ENCODE measurements at places on chromosomes 11 and 22.

- no peak for DNase-seq
These were observed 26.5 kb downstream of the RPL27A start for GRCh38 chr11:8709002-8709672.

- DNase-seq = no peak
These were observed 19.0 kb downstream of the POLD3 start for GRCh38 chr11:74611369-74611861.

- no peak for DNase-seq
These were observed 12.6 kb upstream of the AHNAK start for GRCh38 chr11:62559204-62559603.

DNA sequence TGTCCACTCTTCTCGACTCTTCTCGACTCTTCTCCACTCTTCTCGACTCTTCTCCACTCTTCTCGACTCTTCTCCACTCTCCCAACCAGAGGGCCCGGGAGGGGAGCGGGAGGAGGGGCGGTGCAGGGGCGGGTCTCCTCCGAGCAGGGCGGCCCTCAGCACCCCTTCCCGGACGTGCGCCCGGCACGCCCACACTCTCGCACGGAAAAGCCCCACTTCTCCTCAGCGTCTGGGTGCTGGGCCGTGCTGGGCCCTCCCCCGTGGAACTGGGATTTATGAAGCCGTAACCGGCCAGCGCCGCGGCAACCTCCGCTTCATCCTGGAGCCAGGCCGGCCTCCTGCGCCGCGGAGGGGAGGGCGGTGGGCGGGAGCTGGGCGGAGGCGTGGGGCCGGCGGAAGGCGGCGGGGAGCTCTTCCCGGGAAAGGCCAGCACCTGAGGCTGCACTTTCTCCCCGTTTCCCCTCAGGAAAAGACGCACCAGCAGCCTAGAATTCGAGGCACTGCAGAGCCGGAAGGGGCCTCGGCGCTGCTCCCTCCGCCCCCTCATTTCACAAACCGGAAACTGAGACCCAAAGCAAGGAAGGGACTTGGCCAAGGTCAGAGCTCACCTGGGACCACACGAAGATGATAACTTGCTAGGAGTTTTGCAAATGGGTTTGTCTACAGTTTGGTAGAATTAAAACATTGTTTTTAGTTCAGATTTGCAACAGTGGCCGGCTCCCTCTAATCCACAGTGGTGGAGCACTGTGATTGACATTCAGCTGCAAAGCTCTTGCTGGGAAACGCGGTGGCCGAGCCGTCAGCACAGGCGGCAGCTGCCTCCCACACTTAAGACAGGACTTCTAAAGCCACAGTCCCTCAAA, 31.6 kb upstream of the JAM3 start:
- DNase-seq = peak; percentile 24

GRCh38 chr11:65412271-65413076, 10.1 kb upstream of the NEAT1 start:
- no peak for DNase-seq

DNA sequence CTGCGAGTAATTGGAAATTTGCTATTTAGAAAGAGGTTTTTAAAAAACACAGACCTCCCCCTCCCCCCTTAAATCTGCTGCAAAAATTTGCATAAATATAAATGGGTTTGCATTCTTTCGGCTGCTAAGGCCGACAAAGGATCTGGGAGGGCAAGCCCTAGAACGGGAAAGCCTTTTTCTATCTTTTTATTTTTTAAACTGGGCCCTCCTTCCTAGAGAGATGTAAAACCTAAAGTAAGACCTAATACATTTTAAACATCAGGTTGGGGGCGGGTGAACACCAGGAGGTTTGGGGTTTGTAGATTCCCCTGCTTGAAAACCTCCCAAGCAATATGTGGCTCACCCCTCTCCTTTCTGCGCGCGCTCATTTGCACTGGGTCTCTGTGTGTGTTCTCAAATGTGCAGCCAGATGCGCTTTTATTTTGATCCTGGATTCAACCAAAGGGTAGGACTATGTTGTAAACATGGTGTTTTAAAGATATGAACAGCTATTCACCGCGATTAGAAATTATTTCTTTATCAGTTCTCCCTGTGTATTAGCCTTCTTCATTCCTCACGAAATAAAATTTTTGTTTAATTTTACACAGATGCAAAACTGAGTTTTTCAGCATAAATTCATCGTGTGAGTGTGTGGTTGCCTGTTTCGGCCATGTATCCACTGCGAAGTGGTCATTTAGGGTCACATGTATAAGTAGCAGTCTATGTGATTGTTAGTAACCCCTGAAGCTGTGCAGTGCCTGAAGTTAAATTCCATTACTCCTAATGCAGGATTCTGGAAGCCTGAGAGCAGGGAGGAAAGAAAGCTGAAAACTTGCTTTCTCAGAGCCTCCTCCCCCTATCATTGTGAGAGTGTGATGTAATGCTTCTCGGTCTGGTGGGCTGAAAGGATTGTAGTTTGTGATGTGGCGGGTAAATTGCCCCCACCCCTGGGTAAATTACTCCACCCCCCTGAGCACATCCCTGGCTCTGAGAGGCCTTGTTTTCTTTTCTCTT, 988 bp downstream of the TNRC6B start:
- DNase-seq = no peak

DNA sequence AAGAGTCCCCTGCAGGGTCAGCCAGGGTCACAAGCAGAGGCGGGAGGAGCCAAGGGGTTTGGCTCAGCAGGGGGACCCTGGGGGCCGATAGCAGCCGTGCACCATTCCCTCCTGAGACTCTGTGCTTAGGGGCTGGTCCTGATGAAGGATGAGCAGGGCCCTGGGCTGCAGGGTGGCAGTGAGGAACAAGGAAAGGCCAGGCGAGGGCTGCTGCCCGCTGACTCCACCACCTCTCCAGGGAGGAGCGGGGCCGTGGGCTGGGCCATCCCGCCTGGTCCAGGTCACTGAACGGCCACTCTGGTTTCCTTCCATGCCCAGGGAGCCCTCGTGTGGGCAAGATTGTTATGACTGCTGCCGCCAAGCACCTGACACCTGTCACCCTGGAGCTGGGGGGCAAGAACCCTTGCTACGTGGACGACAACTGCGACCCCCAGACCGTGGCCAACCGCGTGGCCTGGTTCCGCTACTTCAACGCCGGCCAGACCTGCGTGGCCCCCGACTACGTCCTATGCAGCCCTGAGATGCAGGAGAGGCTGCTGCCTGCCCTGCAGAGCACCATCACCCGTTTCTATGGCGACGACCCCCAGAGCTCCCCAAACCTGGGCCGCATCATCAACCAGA, 9.2 kb upstream of the NDUFS8 start:
- DNase-seq = no peak

- no peak for DNase-seq
These were observed 200.3 kb downstream of the MYO18B start for GRCh38 chr22:25942115-25942855.

- no peak for DNase-seq
These were observed 11.0 kb upstream of the PLAAT2 start for GRCh38 chr11:63573881-63574855.

DNA sequence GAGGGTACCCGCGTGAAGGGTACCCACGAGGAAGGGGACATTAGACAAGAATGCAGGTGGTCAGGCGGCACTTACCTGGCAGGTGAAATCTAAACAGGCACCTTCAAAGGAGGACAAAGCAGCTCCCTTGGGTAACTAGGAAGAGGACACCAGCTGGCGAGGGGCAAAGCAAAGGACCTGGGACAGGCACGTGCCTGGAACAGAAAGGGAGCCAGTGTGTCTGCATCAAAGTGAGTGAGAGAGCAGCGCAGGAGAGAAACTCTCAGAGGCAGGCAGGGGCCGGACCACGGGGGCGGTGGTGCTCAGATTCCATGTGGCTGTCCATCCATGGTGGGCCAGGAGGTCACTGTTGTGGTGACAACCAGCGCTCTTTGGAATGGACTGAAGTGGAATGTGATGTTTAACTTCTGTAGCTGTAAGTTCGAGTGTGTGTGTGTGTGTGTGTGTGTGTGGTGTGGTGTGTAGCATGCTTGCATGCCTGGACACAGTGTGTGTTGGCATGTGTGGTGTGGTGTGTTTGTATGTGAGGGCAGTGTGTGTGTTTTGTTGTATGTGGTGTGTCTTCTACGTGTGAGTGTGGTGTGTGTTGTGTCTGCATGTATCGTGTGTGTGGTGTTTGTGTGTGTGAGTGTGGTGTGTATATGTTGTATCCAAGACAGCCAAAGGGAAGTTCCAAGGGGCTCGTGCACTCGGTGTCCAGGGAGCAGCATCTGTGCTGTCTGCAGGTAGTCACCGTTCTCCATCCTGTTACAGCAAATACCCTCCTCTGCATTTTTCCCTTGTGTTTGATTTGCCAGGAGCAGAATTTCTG, 86.4 kb downstream of the CDKN1C start:
- no peak for DNase-seq

DNA sequence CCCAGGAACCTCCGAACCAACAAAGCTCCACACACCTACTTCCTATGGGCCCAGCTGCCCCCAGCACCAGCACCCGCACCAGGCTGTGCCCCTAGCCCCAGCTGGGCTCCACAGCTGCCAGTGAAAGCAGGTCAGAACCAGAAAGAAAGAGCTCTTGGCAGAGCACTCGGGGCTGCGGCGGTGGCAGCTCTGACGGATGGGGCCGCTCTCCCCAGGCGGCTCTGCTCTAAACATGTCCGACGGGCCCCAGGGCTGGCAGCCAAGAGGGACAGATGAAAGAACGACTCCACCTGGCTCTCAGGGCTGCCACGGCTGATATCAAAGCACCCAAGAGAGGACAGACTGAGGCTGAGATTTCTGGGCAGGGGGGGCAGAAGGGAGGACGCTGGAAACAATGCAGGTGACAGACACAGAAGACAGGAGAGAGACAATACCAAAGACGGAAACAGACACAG, 25.7 kb downstream of the LRFN4 start:
- no peak for DNase-seq

- DNase-seq = no peak
These were observed 84.0 kb upstream of the RCN1 start for GRCh38 chr11:32006799-32007388.

- DNase-seq = peak; percentile 71
These were observed 16.3 kb downstream of the SDHAF2 start for GRCh38 chr11:61446211-61446651.

DNA sequence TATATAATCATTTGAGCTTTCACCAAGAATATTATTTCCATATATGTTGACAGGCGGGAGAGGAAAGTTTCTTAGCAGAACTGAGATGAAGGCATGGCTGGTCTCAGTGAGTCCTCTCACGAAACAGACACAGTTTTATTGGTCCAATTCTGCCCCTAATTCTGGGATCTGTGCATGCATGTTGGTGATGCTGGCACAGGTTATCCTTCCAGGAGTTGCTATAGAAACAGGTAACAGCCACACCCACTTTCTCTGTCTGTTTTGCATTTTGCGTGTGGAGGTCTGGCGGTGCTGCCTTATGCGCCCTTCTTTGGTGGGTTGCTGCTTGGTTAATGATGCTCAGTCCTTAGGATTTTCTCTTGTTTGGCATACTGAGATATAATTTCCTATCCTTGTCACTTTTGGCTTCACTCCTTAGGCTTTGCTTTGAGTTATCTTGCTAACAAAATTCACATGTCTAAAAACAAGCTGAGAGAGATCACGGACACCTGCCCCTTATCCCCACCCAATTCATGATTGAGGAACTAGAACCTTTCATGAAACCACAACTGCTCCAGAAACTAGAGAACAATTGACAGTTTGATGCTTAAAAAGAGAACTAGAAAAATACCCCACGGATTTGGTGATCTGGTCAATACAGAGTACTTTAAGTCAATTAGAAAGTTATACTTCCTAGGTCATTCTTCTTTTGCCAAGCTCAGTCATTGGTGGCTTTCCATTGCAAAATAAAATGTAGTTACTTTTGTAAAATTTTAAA, 189.3 kb downstream of the FAT3 start:
- no peak for DNase-seq

DNA sequence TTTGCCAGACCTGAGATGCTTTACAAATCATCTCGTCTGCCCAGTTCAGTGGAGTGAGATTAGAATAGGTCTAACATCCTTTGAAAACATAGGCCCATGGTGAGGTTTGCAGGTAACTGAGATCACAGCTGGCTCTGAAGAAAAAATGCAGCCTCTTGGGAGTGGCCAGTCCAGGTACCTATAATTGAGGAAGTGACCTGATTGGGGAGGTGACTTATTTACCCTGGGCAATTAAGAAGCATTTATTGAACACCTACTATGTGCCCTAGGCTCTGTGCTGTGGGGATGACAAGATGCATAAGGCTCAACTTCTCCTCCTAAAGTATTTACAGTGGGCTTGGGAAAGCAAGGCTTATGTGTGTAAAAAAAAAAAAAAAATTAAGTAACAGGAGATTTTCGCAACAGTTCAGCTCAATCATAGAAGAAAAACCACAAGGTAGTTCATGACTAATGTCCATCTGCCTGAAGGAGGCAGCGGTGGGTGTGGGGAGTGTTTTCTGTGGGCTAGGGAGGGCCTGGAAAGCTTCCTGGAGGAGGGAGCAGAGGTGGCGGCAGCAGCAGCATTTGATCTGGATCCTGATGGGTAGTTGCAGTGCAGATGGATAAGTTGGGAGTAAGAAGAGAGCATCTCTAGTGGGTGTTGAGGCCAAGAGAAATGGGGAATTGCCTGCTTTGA, 16.1 kb downstream of the MICAL2 start:
- no peak for DNase-seq

DNA sequence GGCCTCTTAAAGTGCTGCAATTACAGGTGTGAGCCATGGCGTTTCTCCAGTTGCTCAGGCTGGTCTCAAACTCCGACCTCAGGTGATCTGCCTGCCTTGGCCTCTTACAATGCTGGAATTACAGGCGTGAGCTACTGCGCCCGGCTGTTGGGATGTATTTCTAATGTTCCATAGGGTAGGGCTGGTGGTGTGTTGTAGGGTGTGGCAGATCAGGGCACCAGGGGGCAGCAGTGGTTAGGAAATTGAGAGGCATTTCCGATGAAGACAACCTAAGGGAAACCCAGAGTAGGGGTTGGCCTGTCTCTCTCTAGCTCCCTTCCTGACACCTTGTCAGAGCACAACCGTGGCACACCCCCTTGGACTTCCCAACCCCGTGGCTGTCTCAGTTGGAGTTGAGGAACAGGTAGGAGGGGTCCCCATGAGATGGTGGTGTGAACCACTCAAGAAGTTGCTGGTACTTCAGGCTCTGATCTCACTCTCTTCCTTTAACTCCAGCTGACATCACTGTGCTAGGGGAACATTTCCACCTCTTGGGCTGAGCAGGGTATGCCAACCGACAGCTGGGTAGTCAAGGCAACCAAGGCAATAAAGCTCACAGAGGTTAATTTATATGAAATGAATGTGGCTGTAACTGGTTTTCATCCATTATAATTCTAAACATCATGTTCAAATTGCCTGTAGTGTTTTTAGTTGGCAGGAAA, 33.0 kb downstream of the YWHAH start:
- DNase-seq = peak; percentile 26

- no peak for DNase-seq
These were observed 27.5 kb downstream of the LINC01488 start for GRCh38 chr11:69508974-69509373.

GRCh38 chr11:90803366-90803765, 580.5 kb upstream of the CHORDC1 start:
- DNase-seq = no peak

Measured in stimulated activated CD4-positive, alpha-beta T cell treated with anti-CD3 and anti-CD28 coated beads, TNF-alpha, amount 100 ng/mL, for 1 hour (primary cell).